ENCODE measurements at places on chromosomes 3 and 15.

DNA sequence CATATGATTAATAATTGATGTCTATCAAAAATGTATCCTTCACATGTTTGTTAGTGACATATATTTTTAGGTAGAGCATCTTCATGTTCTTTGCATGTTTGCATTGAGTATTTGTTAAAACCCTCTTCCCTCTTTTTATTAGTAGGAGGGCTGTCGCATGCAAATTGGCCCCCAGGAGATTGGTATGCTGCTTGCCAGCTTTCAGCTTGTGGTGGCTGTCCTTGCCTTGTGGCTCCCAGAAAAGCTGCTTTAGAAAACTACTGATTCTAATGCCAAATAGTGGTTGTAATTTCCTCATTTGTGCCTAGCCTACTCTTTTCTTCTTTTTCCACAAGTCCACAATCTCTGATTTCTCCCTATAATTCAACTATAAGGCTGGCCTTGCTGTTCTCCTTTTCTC is 886.8 kb downstream of the VGLL3 start:
- DNase-seq = no peak

DNA sequence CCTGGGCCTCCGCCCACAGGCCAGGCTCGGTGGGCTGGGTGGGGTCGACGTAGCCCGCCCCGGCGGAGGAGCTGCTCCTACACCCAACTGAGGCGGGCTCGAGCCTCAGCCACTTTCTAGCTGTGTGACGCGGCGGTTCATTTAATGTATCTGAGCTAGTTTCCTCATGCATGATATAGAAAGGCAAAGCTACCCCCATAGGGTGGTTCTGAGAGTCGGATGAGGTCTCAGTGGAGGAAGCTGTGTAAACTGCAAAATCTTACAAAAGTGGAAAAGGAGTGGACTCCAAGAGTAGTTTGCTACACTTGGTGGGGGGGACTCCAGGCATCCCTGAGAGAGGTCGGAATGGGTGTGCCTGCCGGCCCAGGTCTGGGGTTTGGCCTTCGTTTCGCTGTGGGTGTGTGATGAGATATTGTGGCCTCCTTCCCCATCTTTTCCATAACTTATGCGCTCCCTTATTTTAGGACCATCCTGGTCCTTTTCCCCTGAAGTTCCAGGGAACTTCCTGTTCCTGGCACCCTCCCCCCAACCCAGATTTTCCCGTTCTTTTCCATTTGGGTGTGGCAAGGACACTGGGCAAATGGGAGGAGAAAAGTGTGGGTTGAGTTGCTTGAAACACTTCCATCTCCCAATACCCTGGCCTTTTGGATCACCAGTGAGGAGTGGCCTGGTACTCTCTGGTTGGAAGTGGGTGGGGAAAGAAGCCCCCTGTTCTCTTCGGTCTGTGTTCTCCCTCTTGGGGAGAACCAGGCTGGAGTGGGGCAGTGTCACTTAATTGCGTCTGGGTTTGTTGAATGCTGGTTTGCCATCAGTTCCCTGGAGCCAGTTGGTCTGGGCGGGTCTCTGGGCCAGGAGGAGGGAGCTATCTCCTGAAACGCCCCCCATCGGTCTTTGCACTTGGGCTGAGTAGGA is 1.1 kb downstream of the PDIA5 start:
- DNase-seq = no peak

DNA sequence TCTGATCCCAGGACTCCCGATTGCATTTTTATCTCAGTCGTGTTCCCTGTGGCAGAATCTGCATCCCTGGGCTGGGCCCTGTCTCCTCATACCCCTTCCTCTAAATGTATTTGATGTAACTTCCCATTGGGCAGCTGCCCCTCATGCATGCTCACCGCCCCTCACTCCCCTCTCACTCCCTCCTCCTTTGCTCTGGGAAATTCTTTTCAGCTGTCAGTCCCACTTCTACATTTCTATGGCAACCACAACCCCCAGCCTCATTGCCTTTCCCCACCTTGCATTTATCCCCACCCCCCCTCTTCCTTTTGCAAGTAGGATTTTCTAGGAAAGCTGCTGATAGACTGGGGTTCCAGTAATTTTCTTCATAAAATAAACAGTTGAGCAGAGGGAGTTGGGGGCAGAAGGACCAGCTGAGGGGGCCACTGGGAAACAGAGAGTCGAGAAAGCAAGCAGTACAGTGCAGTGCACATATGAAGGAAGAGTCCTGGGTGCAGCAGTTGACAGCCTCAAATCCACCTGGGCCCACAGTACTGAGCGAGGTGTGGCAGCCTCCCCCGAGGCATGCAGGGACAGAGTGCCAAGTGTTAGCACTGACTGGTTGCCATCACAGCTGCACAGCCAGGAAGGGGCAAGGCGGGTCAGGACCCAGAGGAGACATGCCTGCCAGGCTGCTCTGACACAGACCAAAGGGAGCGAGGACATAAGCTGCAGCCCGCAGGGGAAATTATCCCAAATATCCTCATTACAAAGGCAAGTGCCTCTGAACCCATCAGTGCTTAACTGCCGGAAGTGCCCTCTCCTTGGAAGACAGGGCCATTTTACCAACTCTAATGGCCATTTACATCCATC is 476.3 kb downstream of the EPHB1 start:
- no peak for DNase-seq

DNA sequence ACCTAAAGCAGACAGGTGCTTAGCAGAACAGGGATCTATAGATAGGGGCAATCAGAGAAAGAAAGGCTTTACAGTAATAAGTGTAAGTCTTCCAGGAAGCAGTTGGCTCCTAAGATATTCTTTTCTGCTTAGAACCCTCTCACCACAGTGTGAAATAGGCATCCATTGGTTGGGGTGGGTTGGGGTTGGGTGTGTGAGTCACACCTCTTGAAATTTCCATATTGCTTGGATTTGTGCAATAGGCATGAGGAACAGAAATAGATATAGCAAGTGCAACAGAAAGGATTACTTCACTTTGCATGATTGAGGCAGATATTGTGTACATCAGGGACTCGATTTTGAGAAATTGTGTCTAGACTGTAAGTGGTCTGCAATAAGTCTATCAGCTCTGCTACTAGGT is 200.1 kb upstream of the GAP43 start:
- DNase-seq = no peak

DNA sequence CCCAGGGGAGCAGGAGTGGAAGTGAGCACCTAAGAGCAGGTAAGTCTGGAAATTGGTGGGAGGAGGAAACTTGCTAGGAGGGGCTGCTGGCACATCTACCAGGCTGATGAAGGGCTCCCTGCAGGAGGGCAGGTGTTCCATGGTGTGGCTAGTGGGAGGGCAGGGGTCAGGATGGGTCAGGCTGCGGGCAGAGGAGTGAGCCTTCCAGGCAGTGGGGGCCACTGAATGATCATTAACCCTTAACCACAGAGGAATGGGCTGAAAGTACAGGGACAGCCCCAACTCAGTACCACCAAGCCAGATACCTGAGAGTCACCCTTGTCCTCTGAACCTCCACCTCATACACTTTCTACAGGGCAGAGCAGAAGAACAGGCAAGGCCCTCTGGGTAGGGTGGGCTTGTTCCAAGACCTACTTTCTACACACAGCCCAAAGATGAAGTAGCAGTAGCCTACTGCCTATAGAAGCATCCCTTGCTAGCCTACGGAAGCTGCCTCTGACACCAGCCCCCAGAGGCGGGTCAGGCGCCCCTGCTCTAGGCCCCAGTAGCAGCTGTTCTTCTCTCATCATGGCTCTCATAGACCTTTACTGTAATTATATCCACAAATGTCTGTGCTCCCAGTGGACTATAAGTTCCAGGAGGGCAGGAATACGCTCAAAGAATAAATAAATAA is 4.6 kb downstream of the RAB6B start:
- DNase-seq = no peak

DNA sequence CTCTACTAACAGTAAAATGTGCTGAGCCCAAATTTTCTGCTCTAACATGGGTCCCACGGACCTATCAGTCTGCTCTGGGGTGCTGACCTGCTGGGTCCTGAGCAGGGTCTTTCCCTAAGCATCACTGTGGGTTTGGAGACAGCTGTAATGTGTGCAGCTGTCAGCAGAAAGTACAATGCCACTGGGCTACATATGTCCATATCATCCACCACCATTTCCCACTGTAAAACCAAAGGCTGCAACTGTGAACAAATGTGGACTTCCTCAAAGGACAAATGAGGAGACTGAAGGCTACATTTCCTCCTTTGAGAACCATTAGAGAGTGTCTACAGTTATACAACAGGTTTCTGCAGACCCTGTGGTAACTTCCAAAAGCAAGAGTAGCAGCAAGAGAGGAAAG is 33.8 kb upstream of the IP6K2 start:
- DNase-seq = no peak

DNA sequence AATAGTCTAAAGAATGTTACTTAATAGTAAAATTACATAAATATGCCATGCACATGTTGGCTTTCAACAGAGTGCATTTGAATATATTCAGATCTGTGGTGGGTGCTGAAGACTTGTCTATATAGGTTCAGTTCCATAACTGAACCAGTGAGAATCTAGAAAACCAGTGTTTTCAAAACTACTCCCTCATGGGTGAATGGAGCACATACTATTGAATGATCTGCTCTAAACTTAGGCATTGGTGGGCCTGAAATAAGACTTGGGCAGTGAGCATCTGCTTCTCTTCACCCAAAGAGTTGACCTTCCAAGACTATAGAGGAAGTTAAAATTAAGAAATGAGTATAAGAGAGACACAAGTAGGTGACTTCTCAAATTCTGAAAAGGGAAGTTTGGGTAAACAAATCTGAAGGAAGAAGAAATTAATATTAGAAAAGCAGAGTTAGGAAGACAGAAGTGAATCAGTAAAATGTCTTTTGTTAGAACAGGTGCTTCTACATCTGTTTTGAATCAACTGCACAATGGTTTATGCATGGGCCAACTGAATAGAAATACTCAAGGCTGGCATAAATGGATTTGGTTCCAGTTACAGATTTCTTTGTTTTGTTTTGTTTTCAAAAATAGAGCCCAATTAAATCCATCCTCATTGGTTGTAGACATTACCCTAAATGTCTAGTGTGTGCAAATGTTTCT is 19.3 kb downstream of the ALCAM start:
- no peak for DNase-seq

DNA sequence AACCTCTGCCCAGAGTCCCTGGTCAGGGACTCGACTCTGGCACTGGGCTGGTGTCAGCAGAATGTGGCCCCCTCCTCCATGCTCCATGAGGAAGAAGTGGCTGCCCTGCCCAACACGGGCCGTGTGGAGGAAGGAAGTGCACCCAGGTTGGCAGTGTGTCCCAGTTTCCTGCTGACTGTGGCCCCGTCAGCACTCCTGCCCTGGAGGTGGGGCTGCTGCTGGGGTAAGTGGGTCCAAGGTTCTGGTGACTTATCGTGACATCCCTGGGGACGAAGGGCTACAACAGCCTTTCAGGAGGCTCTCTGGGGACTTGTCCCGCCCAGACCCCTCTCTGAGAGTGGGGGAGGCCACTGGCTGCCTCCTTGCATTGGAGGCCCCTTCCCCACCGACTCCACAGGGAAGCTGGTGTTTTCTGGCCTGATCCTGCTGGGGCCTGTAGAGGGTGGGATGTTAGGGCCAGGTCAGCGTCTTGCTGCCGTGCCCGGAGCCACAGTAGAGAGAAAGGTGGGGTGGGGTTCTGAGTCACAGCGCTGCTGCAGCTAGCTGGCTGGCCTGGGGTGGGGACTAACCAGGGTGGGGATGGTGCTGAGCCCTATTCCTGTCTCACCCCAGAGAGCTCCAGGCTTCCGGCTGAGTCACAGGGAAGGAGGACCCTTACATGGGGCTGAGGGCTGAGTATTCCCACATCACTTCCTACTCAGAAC is 10.5 kb downstream of the SEMA4B start:
- no peak for DNase-seq

DNA sequence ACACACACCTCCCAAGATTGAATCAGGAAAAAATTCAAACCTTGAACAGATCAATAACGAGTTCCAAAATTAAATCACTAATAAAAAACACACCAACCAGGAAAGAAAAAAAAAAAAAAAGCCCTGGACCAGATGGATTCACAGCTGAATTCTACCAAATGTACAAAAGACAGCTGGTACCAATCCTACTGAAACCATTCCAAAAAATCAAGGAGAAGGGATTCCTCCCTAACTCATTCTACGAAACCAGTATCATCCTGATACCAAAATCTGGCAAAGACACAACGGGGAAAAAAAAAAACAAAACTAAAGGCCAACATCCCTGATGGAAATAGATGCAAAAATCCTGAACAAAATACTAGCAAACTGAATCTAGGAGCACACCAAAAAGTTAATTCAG is 54.4 kb upstream of the SLC12A8 start:
- DNase-seq = no peak
